ENCODE measurements at places on chromosomes 2 and 18. TPM values are rescaled to one million over a fixed set of nuclear protein-coding genes. Genes with fewer than 3 reads are reported as not detected.

Gene SP110
- 11.9 TPM for total RNA-seq

- no peaks in the 10 kb centered on the region for H3K27me3 ChIP-seq
- H3K4me3 ChIP-seq: no peak overlapping the region
- no peaks in the 10 kb centered on the region for H3K36me3 ChIP-seq
- H3K27ac ChIP-seq: no peak overlapping the region
Measured at GRCh38 chr2:207296265-207296948, 130.7 kb upstream of the KLF7 start.

GRCh38 chr18:8656232-8656631, 47.0 kb downstream of the RAB12 start:
- H3K27ac ChIP-seq: no peak overlapping the region
- H3K4me3 ChIP-seq: no peak overlapping the region
- DNase-seq: no peak

DNA sequence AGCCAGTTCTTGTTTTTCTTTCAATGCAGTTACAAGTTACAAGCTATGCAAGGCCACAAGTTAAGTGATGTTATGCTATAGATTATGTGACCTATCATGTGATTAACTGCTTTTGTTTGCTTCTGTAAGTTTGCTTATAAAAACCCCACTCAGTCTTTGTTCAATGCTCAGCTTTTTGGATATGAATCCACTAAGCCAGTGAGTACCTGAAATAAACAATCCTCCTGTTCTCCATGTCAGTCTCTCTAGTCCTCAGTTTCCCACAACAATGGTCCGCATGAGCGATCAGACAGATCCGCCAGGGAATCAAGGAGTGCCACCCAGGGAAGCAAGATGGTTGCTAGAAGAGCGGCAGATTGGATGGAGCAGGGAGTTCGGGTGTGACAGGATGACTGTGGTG, 30.7 kb upstream of the ZNF236 start:
- peaks cover 5% of the 10 kb centered on the region for H3K4me1 ChIP-seq
- no peak overlapping the region for H3K27ac ChIP-seq
- no peak overlapping the region for H3K4me3 ChIP-seq
- H3K27me3 ChIP-seq: no peaks in the 10 kb centered on the region
- no peak for DNase-seq

DNA sequence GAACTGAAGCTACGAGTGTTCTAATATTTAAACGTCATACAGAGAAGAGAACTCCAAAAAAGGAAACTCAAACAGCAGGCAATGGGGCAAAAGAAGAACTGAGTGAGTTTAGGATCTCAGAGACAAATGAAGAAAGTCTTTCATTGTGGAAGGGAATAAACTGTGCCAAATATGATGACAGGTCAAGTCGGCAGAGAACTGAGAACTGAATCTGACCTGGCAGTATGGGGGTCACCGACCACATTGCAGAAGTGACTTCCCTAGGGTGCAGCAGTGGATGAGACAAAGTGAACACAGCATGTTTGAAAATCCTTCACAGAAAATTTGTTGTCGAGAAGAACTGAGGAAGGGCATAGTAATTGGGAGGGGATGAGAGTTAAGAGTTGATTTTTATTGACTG, 55.9 kb downstream of the TTC21B start:
- H3K4me3 ChIP-seq: peak overlapping the region; percentile 17
- peaks cover 29% of the 10 kb centered on the region for H3K4me1 ChIP-seq
- H3K27ac ChIP-seq: peak overlapping the region; percentile 80
- no peak for DNase-seq

- no peak overlapping the region for H3K4me3 ChIP-seq
- no peaks in the 10 kb centered on the region for H3K36me3 ChIP-seq
- DNase-seq: peak; percentile 30
- peaks cover 20% of the 10 kb centered on the region for H3K27me3 ChIP-seq
- no peak overlapping the region for H3K27ac ChIP-seq
Measured at GRCh38 chr2:7022492-7023385, 105.5 kb downstream of the RNF144A start.

Gene DLGAP1
- total RNA-seq: not detected

DNA sequence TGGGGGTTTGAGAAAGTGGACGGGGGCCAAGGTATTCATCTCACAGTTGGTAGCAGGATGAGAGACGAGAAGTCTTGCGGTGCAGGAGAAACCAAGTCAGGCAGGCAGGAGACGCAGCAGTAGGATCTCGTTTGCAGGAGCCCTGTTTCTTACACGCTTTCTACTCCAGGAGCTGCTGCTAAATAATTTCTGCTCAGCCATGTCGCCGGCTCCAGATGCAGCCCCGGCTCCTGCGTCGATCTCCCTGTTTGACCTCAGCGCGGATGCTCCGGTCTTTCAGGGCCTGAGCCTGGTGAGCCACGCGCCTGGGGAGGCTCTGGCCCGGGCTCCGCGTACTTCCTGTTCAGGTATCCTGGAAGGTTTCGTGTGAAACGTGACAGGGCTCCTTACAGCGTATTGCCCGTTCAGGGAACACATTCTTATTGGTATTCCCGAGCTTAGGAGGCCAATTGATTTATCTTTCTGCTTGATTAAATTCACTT, 494 bp downstream of the ANKZF1 start:
- H3K27me3 ChIP-seq: no peaks in the 10 kb centered on the region
- peak overlapping the region; percentile 99 for H3K27ac ChIP-seq

DNA sequence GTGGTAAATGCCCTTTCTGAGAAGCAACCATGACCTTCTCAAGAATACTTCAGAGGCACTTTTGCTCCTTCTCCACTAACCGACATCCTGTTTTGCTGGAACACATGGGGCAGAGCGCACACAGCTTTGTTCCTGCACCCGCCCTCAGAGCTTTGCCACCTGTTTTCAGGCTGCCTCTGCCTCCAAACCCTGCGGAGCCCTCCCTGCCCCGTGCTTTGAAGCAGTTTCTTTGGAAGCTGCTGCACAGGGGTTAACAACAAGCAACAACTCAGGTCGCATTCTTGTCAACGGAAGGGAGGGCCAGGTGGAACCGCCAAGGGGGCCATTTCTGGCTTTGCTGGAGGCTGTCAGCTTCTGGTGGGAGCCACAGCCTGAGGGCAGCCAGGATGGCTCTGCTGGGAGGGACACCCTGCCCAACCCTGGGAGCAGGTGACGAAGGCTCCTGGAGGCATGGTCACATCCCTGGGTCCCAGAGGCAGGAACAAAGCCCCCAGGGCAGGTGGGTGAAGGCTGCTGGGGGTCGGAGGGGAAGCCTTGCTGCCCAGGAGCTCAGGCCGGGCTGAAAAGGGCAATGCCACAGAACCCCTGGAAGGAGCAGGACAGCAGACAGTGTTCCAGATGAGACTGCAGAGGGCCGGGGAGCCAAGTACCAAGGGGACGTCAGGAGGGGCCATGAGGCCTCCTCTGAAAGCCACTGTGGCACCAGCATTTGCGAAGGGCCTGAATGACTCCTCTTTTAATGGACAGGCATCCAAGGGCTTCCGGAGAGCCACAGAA, 46.8 kb downstream of the MRPS5 start:
- peaks cover 4% of the 10 kb centered on the region for H3K36me3 ChIP-seq
- no peak overlapping the region for H3K27ac ChIP-seq
- no peaks in the 10 kb centered on the region for H3K4me1 ChIP-seq
- H3K27me3 ChIP-seq: peaks cover 31% of the 10 kb centered on the region
- no peak overlapping the region for H3K4me3 ChIP-seq

DNA sequence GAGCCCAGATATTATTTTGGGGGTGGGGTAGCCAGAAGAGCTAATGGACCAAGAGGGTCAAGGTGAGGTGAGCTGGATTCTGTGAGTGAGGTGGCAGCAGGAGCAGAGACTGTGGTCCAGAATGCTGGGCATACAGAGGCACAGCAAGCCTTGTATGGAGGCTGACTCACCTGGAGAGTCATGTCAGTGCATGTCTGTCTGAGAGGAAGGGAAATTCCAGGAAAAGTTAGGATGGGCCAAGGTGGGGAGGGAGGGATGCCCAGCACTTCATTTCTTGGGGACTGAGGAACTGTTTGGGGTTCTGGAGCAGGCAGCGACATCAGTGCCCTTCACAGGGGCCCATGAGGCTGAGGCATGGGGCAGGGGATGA, 21.1 kb downstream of the PER2 start:
- peak overlapping the region; percentile 80 for H3K27ac ChIP-seq
- H3K4me3 ChIP-seq: peak overlapping the region; percentile 19
- H3K36me3 ChIP-seq: peaks cover 64% of the 10 kb centered on the region
- no peaks in the 10 kb centered on the region for H3K27me3 ChIP-seq

DNA sequence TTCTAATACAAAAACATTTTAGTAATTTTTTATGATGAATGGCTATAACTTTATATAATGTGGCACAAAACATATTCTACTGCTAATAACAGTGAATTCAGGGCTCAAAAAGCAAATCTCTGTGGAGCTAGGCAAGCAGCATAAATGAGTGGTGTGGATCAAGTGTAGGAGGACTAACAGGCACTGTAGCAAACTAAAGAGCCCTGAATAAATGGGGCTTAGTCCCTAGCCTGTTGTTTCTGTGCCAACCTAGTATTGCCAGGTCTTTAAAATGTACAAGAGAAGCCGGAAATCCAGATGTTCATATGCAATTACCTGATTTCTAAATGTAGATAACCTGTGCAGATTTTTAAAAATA, 18.5 kb downstream of the REL start:
- no peak for DNase-seq
- H3K4me3 ChIP-seq: no peak overlapping the region
- H3K36me3 ChIP-seq: peaks cover 89% of the 10 kb centered on the region
- no peaks in the 10 kb centered on the region for H3K27me3 ChIP-seq
- peaks cover 6% of the 10 kb centered on the region for H3K4me1 ChIP-seq
